ENCODE measurements at places on chromosomes 7 and 10.

GRCh38 chr7:35035511-35035961 lies 1.7 kb downstream of the DPY19L1 start:
- no peak for DNase-seq

DNA sequence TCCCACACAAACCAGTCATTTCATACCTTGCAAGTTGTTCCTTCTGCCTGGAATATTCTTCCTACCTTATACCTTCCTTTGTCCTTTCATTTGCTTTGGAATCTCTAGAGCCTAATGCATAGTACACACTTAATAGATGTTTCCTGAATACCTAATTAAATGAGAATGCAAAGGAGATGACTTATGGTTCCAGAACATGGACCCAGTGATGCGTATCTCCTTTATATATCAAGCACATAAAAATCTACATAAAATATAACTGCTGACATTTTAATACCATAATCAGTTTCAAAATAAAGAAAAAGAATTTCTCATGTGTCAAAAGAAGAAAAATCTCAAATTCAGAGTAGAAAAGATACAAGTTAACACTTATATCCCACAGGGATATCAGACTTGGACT lies 110.6 kb upstream of the ASAH2 start:
- no peak for DNase-seq

- no peak for DNase-seq
Measured at GRCh38 chr10:24552346-24553016, 171.2 kb downstream of the ARHGAP21 start.

GRCh38 chr10:114821915-114822443 lies 399 bp downstream of the FHIP2A start:
- DNase-seq, result peak; percentile 29

DNA sequence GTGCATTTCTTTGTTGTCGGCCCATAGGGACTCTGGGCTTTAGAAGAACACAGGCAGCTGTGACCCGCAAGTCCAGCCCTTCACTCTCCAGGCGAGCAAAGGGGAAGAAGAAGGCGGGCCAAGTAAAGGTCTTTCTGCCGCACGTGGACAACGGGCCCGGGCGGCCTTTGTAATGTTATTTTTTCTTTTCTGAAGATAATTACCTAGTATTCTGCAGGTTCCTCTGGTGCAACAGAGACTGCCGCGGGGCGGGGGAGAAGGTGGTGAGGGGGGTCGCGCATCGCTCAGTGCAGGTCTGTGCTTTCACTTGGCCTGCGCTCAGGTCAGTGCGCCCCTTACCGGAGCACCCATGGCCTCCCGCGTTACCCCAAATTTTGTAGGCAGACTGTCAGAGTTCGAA lies 7.1 kb upstream of the TBX20 start:
- DNase-seq, result no peak

GRCh38 chr10:4698075-4698474 lies 127.9 kb upstream of the AKR1E2 start:
- no peak for DNase-seq

- DNase-seq, result no peak
Measured at GRCh38 chr7:153002572-153002971, 243.0 kb downstream of the ACTR3B start.

GRCh38 chr10:1253523-1254353 lies 197.6 kb downstream of the WDR37 start:
- no peak for DNase-seq

GRCh38 chr7:152975076-152975475 lies 215.5 kb downstream of the ACTR3B start:
- no peak for DNase-seq

DNA sequence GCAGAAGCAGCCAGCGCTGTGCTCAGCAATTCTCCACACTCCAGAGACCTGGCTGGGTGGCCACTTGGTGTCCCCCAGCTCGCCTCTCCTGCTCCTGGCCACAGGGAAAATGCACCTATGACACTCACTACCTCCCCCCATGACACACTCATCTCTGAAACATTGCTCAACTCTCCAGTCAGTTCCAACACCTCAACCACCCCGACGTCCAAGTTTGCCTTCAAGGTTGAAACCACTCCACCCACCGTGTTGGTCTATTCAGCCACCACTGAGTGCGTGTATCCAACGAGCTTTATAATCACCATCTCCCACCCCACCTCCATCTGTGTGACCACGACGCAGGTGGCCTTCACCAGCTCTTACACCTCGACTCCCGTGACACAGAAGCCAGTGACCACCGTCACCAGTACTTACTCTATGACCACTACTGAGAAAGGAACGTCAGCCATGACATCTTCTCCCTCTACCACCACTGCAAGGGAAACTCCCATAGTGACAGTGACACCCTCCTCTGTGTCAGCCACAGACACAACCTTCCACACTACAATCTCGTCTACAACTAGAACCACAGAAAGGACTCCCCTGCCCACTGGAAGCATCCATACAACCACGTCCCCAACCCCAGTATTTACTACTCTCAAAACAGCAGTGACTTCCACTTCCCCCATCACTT lies 2.7 kb downstream of the MUC3A start:
- no peak for DNase-seq

DNA sequence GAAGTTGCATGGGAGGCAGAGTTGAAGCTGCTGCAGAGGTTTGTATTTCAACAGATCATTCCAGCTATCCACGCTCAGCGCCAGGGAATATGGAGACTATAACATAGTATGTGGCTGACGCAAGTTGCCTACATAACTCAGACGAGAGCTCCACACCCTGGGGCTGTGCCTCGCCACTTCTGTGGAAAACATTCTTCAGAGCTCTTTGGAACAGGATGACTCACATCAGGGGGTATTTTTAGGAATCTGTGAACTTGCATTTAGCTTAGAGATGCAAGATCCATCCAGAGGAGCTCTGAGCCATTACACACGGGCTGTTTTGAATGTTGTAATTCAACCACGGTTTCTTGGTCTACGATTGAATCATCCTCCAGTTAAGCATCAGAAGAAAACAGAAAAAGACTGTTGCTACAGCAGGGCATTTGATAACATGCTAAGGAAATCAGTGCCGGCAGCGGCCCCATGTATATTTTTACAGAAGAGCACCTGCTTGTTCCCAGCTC lies 481.5 kb upstream of the AKR1E2 start:
- peak; percentile 55 for DNase-seq

GRCh38 chr7:130149281-130150139 lies 55.7 kb downstream of the TMEM209 start:
- DNase-seq, result no peak

GRCh38 chr10:1488970-1489548 lies 248.3 kb downstream of the ADARB2 start:
- DNase-seq, result no peak

- DNase-seq, result no peak
Measured at GRCh38 chr7:117946151-117946633, 73.0 kb upstream of the CTTNBP2 start.

DNA sequence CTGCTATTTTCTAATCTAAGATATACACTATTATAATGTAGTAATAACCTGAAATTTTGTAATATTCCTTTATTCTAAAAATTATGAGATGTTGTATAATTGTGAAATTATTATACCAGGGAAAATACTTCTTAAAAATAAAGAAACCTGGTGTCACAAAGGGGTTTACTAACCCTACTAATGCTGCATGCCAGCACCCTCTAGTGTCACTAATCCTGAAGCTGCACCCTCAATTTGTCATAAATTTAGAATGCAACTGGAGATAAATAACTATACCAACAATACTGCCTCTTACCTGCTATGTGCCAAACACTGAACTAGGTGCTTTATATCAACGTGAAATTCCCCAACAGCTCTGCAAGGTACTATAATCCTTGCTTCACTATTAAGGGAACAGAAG lies 30.8 kb downstream of the TM9SF3 start:
- DNase-seq, result no peak

- no peak for DNase-seq
Measured at GRCh38 chr10:6239213-6239991, 36.7 kb downstream of the PFKFB3 start.

DNA sequence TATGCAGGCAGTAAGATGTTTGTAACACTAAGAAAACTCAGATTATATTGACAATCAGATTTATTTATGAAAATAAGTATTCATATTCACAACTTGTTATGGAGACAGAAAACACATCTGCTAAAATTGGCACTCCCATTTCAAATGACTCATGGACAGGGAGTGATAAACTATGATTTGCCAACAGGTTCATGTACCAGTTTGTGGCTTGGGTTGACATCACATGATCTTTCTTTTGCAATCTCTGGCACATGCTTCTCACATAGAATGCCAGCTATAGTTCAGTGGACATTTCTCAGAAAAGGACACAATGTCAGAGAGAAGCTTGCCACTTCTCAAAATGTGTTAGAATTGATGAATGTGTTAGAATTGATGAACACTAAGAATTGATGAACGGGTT lies 663.2 kb upstream of the ANKRD30A start:
- DNase-seq, result no peak

GRCh38 chr7:148400101-148400500 lies 190.5 kb upstream of the C7orf33 start:
- DNase-seq, result no peak

DNA sequence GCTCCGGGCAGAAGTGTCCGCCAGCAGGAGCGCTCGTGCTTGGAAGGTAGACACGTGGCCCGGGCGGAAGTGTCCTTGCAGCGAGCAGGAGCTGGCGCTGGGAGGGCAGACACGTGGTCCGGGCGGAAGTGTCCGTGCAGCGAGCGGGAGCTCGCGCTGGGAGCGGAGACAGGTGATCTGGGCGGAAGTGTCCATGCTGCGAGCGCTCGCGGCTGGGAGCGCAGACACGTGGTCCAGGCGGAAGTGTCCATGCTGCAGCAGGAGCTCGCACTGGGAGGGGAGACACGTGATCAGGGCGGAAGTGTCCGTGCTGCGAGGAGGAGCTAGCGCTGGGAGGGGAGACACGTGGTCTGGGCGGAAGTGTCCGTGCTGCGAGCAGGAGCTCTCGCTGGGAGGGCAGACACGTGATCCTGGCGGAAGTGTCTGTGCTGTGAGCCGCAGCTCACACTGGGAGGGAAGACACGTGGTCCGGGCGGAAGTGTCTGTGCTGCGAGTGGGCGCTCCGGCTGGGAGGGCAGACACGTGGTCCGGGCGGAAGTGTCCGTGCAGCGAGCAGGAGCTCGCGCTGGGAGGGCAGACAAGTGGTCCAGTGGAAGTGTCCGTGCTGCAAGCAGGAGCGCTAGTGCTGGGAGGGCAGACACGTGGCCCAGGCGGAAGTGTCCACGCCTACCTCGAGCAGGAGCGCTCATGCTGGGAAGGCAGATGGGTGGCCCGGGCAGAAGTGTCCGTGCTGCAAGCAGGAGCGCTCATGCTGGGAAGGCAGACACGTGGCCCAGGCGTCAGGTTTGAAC lies 41.1 kb upstream of the PRKAR1B start:
- no peak for DNase-seq

- DNase-seq, result no peak
Measured at GRCh38 chr10:120580918-120581895, 124.2 kb downstream of the PLPP4 start.

DNA sequence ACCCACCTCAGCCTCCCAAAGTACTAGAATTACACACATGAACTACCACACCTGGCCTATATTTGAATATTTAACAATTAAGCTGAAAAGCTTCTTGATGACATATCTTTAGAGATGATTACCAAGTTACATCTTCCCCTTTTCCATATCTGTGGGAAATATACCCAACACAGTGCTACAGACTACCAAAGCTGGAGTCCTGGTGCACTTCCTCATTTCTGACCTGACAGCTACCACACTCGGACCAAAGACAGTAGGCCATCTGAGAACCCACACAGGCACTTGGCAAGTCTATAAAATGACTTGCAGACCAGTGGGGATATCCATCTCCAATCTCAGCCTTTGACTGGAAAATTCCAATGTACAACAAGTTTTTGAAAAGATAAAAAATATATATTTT lies 270.4 kb upstream of the KLF14 start:
- no peak for DNase-seq

DNA sequence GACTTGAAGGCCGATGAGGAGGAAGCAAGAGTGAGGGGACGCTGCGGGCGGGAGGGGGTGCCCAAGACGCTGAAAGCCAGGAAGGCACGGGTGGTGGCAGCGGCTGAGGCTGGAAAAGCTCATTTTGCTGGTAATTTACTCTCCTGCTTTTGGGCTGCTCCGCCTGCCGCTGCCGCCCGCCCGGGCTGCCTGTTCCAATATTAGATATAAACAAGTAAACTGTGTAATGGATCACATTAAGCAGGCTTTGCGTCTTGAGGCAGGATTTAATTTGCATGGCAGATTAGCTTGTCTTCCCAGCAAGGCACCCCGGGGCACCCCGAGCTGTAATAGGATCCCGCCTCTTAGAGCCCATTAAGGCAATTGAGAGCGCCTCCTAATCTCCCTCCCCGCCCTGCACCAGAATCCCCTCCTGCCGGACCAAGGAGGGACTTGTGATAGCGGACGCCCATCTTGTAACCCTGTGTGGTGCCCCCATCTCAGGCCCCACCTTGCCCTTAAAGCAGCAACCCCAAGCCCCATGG lies 46.1 kb upstream of the SLF2 start:
- no peak for DNase-seq

DNA sequence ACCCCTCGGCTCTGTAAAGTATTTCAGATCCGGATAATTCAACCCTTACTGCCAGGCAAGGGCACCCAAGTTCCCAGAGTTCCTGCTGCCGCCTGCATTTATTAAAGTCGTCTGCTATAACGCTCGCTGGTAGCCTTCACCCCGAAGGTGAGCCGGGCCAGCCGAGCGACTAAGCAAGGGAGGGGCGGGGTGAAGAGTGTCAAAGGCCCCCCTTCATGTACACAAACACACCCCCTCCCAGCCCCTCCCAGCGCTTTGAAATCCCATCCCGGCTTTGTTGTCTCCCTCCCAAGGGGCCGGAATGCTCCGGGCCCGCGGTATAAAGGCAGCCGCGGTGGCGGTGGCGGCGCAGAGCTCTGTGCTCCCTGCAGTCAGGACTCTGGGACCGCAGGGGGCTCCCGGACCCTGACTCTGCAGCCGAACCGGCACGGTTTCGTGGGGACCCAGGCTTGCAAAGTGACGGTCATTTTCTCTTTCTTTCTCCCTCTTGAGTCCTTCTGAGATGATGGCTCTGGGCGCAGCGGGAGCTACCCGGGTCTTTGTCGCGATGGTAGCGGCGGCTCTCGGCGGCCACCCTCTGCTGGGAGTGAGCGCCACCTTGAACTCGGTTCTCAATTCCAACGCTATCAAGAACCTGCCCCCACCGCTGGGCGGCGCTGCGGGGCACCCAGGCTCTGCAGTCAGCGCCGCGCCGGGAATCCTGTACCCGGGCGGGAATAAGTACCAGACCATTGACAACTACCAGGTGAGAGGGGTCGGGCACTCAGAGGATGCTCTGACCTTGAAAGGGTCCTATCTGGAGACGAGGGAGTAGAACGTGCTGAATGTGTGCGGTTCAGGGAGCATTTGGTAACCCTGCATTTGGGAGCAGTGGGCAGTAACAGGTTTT lies at the start of gene DKK1:
Gene DKK1 (plus strand): TSS at position 349 of the 889 bp plus-strand sequence. CDS start 154 bp downstream, at position 503.
- DNase-seq, result peak; percentile 72
